H54 (cell line): ENCODE measurements at places on chromosomes 11 and 22.

GRCh38 chr11:2382936-2383851, 6.1 kb downstream of the CD81 start:
- no peak for DNase-seq

DNA sequence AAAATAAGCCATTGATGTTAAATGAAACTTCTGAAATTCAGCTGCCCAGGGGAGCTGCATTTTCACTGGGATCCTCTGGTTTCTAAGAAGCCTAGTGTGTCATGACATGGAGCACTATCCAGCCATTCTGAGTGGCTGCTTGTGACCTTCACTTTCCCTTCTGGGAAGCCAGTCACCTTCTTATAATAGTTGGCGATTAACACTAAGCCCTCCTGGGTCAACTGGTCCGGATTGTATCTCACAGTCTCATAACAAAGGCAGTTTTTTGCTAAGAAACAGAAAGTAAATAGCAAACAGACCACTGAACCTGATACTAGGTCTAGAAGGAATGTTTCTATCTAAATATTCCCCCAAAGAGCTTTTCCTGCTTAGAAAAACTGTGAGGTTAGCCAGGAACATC, 7.9 kb downstream of the CSRP3 start:
- DNase-seq, result no peak

DNA sequence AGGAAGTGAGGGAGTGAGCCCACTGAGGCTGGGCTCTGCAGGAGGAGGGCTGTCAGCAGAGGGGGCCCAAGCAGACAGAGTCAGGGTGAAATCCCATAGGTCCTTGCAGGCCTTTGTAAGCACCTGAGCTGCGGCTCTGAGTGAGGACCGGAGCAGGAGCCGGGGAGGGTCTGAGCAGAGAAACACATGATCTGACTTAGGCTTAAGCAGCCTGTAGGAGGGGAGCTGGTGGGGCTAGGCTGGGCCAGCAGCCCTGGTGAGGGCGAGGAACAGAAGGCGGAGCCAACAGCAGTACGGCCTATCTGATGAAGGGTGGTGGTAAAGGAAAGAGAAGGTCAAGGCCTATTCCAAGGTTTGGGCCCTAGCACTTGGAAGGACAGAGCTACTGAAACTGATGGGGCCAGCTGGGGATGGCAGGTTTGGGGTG, 26.9 kb upstream of the CBX7 start:
- no peak for DNase-seq

GRCh38 chr11:117313091-117313490, 3.0 kb downstream of the BACE1 start:
- no peak for DNase-seq

DNA sequence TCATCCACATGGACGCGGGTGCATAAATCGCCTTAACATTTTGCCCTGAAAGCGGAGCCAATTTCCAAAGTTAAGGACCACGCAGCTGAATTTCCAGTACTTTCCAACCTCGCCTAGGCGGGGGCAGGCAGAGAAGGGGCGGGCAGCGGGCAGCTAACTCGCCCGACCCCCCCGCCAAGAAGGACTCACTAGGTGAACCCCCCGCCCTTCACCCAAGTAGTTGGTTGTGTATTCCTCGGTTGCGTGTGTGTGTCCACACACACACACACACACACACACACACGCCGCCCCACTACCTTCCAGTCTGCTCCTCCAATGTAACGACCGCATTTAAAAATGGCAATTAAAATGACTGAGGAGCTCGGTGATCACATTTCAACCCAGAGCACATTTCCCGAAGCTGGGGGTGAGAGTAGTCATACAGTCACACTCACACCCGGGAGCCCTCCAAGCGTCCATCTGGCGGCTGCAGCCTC, 1.4 kb downstream of the TENM4 start:
- peak; percentile 42 for DNase-seq

DNA sequence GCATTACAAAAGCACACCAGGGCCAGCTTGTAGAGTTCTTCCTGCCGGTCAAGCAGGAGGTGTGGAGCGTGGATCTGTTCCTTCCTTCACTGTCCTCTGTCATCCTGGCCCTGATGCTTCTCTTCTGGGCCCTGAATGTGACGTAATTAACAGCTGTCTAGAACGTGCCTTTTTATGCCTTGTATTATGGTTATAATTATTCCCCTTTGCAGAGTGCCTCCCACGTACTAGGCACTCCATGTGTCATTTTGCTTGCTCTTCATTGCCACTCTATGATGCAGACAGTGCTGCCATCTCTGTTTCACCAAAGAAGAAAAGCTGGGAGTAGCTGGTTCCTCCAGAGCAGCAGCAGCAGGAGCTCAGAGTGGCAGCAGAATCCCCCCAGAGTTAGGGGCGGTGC, 132.1 kb upstream of the TTC12 start:
- DNase-seq, result no peak

GRCh38 chr11:11349106-11349825, 3.8 kb downstream of the CSNK2A3 start:
- no peak for DNase-seq

GRCh38 chr11:65987336-65987735, 14.6 kb downstream of the EIF1AD start:
- DNase-seq, result no peak

GRCh38 chr11:72642884-72643522, 31.2 kb downstream of the PDE2A start:
- peak; percentile 84 for DNase-seq

GRCh38 chr11:23765682-23766252, 731.1 kb upstream of the LUZP2 start:
- DNase-seq, result no peak

- no peak for DNase-seq
Measured at GRCh38 chr11:11125618-11126017, 227.4 kb downstream of the CSNK2A3 start.
